ENCODE measurements at places on chromosomes 2 and 18.

DNA sequence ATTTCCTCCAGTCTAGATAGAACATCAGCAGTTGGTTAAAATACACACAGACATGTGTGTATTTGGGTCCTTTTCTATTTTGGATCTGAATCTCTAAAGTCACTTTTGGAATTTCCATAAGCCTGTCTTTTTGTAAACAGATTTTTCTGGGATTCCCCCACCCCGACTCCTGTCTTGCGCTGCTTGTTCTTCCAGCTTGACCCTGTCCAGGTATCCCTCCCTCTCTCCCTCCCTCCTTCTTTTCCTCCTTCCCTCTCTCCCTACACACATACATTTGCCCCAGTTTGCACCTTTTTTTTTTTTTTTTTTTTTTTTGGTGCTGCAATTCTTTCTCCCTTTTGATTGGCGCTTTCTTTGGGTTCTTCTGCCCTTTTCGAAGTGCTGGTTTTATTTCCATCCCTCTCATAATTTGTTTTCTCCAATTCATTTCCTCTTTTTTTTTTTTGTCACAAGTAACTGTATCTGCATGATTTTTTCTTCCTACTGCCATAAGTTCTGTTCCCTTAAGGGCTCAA is 114.8 kb upstream of the SERTAD2 start:
- DNase-seq: no peak

DNA sequence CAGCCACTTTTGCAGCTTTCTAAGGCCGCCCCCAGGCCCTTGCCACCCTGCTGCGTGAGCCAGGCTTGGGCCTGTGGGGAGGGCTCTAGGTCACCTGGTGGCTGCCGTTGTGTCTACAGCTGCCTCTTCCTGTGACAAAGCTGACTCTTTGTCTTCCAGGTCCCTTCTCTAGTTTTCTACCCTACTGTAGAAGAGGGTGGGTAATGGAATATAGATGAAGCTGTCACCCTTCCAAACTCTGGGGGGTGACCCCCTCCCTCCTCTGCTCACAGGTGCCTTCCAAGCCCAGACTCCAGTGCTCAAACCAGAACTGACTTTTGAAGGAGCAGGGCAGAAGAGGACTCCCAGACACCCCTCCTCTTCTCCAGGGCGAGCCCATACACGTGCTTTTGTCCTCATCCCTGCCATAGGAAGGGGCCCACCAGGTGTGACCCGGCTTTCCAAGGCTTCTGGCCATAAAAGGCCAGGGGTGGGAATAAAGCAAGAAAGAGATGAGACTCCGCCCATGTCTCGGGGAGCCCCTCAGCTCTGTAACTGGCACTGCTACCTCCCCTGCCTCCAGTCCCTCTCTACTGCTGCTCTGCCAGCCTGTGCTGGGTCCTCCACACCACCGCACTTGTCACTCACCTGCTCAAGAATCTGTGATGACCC is 17.9 kb upstream of the SDC1 start:
- DNase-seq: no peak

DNA sequence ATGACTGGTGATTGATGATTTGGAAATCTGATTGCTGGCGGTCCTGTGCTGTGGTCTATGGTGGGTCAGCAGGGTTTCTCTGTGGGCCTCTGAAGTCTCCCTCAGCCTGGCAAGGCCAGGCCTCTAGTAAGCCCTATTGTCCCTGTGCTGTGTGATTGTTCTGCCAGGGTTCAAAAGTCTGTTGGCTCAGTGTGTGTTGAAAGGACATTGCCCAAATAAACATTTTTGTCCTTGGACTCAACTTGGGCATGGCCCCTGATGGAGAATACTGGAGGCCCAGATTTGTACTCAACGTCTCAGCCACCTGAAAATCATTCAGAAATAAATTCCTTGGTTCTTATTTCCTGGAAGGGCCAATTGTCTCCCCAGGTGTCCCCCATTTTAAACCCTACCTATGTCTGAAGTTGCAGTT is 74.4 kb downstream of the MAP4K4 start:
- DNase-seq: no peak

DNA sequence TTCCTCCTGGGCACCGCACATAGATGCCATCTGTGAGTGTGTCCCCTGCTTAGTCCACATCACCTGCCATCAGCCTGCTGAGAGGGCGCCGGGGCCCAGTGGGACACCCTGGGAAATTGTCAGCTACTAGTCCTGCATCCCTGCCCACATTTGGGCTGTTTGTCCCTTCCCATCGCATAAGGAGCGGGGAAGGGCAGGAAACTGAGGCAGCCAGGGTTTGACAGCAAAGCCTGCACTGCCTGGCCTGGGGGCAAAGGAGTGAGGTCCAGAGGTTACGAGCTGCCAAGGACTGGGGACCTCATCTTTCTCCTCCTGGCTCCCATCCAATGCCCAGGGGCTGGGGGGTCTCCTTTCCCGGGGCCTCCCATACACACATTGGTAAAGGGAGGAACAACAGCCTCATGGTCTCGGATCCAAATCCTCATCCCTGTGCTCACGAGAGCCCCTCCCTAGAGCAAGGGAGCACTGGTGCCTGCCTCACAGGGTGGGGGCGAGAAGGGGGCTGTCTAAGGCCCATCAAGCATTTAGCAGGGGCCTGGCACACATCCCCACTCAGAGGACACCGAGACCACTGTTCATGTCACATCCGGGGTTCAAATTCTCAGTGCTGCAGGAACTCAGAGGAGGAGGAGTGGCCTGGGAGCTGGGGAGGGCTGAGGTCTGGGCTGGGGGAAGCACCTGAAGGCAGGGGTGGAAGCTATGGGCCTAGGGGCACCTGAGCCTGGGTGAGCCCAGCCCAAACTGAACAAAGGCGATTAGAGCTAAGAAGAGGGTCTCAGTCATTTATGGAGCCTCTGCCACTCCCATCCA is 113.8 kb downstream of the SMAD7 start:
- no peak for DNase-seq

DNA sequence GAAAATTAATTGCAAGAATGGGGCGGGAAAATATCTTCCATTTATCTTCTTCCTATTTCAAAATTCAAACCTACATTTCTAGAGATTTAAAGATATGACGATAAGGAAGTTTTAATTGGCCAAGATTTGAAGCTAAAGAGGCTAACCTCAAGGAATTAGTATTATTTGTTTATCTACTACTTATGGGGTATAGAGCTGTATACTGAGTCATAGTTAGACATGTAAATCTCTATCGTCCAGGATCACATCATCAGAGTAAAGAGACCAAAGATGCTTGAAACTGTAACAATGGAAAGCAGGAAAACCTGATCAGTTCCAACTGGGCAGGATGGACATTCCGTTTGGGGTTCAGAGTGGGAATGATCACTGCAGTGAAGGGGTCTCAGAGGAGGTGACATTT is 95.2 kb upstream of the KLF7 start:
- no peak for DNase-seq

GRCh38 chr2:64276417-64277095 is 132.3 kb upstream of the PELI1 start:
- DNase-seq: no peak

DNA sequence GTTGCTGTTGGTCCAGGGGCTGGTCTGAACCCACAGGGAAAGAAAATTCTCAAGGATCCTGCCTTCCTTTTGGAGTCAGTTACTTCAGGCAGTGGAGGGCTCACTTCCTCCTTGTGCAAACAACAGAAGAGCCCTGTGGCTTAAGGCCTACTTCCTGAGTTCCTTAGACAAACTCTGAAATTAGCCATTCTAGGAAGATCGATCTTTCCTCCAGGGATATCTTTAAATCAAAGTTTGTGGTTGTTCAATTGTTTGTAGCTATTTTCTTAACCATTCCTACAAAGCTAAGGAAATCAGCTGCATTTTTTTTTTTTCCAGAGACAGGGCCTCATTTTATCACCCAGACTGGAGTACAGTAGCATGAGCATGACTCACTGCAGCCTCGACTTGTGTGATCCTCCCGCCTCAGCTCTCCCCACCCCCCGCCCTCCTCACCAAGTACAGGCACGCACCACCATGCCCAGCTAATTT is 156.0 kb downstream of the TANC1 start:
- DNase-seq: no peak

DNA sequence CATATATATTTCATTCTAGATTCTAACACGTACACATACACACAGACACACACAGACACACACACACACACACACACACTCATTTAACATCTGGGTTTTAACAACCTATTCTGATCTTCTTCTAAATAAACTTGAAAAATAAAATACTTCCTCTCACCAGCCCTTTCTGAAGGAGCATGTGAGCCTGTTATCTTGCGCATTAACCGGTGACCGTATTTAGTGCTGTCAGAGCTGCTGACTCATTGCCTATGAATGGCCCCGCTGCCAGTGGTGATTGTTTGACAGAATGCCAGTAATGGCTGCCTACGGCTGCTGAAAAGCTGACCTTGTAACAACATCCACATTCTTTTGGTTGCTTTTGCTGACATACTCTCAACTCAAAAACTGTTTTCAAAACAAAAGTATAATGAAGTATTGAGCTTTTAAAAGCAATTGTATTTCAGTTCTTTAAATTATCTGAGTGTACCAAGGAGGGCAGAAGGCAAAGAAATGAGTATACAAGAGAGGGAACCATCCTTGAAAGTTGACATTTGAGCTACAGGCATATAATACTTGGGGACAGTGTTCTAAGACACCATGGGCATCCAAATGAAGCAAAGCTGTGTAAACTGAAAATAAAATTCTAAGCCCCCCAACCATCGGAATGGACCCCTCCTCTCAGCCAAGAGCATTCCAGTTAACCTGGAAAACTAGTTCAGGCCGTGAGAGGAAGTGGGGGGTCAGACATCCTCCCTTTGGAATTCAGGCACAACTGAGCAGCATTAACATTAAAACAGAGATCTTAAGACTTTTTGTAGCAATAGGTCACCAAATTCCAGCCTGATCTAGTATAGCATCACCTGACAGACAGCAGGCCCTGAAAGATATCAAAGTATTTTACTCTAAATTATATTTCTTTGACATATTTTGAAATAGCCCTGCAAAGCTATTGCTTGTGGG is 50.2 kb upstream of the DTNA start:
- DNase-seq: no peak

DNA sequence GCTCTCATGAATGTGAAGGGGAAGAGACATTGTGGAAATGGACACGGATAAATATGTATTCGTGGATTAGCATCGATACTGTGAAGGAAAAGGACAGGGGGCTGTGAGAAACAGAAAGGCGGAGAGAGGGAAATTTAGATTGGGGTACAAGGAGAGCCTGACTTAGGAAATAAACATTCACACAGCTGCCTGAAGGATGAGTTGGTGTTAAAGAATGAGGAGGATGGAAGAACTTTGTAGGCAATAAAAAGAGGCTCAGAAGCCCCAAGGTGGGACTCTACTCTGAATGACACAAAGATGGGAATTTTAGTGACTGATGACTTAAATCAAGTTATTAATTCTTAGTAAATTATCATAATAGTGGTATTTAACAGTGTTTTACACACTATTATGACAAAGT is 10.1 kb downstream of the MYO1B start:
- DNase-seq: no peak

GRCh38 chr18:13381944-13382365 is 163.4 kb downstream of the LDLRAD4 start:
- DNase-seq: no peak

- DNase-seq: no peak
Observed at GRCh38 chr2:122851972-122852531, 1096.6 kb downstream of the TSN start.

GRCh38 chr2:20524412-20525040 is 77.7 kb downstream of the RHOB start:
- no peak for DNase-seq

DNA sequence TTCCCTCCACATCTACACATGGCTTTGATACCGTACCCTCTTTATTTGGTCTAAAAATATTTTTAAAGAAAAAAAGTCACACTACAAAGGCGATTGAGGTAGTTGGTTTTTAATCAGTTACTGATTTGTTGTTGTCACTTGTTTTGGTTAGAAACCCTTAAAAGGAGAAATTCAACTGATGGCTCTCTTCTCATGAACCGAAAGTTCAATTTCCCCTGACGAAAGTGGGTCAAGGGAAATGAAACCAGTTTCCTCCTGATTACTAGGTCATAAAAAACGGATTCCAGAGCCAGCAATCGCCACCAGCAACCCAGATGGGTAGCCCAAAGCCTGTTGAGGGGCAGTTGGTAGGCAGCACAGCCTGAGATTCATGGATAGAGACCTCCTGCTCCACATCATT is 63.2 kb downstream of the DLGAP1 start:
- no peak for DNase-seq

GRCh38 chr2:74690571-74690970 is 36.5 kb downstream of the SEMA4F start:
- no peak for DNase-seq

DNA sequence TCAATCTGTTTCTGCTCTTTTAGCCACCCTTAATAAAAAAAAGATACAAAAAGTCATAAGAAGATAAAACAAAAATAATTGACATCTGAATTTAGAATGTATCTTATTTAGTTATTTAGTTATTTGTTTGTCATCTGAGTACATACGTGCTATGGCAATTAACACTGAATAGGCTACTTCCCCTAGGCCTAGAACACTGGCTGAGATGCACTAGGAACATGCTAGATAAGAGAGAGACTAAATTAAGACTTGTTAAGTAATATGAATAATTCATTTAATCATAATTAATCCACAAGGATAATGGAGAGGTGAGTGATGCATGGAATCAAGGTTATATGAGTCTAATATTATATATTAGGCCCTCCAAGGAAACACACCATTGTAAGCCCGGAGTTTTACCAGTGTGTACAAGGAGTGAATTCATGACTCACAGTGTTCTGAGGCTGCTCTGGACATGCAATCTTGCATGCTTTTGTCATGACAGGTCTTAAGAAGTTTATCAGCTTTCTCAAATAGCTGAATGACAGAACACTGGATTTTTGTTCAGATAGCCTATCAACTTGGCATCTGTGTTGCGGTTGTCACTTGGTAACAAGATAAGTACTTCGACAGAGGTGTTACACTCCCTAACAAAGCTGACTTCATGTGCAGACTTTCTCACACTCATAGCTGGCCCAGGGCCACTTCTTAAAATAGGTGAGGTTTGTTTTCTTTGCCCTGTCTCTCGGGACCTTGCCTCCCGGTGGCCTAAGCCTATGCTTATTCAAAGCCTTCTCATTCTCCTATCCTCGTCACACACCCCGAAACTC is 5.0 kb upstream of the SERPINB2 start:
- no peak for DNase-seq
